ENCODE measurements at places on chromosomes 12 and 14.

DNA sequence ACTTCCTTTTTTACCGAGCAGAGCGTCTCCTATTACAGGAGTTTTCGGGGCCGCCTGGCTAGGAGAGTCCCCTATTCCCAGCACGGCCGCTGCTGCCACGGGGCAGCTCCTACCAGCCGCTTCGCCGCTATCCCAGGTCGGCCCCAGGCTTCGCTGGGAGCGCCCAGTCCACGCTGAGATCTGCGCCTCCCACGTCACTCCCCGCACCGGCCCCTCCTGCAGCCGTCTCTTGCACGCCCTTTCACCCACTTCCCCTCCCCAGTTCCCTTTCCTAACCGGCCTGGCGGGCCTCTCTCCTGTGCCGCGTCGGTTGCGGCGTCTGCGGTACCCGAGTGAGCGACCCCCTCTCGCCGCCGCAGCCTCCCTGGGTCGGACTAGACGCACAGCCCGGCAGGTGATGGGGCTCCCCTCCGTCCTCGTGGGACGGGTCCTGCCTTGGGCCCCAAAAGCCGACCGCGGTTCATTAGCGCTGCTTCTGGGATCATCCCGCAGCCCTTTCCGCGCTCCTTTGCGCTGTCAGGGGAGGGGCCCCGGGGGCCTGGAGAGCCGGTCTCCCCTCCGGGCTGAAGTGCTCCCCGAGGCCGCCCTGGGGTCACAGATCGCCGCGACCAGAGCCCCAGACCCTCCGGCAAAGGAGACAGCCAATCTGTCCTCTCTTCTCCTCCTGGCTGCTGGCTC is 1318.4 kb downstream of the TMEM121 start:
- peak; percentile 52 for DNase-seq

- DNase-seq = no peak
Observed at GRCh38 chr12:72024613-72025012, 86.0 kb downstream of the TPH2 start.

DNA sequence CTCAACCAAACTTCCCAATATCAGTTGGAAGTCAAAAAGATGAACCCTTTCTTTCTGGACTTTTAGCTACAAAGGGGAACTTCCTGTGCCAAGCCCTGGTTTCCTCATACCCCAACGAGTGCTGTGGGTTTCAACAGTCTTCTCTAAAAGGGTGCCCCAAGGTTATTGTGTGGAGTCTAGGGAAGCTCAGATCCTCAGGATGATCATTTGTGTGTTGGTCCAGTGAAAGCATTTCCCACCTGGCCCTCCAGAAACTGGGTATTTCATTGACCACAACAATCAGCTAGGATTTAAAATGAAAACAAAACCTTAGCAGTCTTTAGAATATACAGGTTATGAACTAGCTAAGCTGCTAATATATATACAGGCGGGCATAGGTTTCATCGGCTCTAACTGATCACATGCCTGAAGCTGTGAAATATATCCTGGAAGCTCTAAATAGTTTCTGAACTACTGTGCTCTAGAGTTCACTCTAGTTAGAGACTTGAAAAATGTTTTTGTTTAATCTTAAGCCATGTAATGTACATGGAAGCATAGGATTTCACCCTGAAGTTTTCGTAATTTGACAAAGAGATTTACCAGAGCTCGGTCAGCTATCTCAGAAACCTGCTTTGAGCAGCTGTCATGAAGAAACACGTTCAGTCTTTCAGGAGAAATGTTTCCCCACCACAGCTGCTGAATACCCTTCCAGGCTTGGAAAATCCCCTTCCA is 29.6 kb downstream of the P2RX4 start:
- no peak for DNase-seq

DNA sequence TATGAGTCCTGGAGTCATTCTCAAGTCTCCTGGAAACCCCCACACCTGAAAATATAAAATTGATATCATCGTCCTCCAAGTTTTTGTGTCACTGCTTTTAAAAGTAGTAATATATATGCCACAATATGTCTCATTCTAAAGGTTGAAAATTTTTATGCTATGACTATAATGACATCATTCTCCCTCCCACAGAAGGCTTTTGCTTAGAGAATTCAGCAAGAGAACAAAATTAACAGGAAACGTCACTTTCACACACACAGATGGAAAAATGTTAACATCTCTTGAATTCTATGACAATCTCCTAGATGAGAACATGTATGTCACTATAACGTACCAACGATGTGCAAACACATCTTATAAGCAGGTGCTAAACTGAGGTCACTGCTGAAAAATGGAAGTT is 498.3 kb downstream of the FOXG1 start:
- DNase-seq = no peak

DNA sequence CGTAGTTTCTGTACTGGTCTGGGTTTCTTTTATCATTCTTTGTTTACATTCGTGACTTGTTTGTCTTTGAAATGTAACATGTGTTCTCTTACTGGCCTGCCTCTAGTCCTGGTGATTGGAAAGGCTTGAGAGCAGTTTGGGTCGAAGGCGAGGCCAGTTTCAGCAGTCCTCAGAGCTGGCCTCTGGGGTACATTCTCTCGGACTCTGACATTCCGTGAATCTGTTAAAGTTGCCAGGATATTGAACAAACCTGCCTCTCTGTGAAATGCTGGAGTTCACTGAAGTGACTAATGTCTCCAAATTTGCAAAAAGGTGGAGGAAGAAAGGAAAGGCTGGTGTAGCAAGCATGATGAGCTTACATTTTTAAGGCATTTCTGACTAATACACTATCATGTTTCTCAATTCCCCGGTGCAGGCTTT is 1.5 kb downstream of the PLEKHA5 start:
- DNase-seq = peak; percentile 1

DNA sequence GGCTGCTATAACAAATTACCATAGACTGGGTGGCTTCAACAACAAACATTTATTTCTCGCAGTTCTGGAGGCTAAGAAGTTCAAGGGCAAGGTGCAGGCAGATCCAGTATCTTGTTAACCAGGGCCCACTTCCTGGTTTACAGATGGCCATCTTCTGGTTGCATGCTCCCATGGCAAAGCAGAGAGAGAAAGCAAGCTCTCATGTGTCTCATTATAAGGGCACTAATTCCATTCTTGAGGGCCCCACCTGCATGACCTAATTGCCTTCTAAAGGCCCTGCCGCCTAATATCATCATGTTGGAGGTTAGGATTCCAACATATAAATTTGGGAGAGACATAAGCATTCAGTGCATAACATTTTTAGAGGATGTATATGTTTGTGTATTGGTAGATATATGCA is 280.1 kb upstream of the TMPO start:
- DNase-seq = no peak

DNA sequence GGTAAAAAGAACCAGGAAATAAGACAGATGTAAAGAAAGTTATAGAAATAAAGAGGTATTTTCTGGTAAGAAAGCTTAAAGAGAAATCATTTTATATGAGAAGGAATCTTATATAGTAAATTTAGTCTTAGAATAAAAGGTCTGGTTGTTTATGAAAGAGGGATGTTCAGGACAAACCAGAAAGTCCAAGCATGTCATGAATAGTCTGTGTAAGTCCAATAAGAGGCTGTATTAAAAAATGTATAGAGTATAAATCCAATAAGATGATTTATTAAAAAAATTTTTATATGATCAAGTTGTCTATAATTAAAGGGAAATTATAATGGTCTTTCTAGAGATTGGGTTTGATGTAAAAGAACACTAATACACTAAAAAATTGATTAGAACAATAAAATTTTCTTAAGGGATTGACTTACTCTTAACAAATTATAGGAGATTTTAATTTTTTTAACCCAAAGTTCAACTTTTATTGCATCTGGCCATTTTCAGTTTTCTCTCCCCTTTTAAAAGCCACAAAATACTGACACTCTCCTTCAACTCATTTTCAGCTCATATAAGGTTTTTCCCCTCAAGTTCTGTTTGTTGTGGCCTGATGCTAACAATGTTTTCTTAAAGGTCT is 35.1 kb downstream of the ST8SIA1 start:
- no peak for DNase-seq

- DNase-seq = no peak
Observed at GRCh38 chr14:95816539-95816938, 60.1 kb upstream of the TUNAR start.

- no peak for DNase-seq
Observed at GRCh38 chr12:6326316-6327228, 15.3 kb downstream of the TNFRSF1A start.

DNA sequence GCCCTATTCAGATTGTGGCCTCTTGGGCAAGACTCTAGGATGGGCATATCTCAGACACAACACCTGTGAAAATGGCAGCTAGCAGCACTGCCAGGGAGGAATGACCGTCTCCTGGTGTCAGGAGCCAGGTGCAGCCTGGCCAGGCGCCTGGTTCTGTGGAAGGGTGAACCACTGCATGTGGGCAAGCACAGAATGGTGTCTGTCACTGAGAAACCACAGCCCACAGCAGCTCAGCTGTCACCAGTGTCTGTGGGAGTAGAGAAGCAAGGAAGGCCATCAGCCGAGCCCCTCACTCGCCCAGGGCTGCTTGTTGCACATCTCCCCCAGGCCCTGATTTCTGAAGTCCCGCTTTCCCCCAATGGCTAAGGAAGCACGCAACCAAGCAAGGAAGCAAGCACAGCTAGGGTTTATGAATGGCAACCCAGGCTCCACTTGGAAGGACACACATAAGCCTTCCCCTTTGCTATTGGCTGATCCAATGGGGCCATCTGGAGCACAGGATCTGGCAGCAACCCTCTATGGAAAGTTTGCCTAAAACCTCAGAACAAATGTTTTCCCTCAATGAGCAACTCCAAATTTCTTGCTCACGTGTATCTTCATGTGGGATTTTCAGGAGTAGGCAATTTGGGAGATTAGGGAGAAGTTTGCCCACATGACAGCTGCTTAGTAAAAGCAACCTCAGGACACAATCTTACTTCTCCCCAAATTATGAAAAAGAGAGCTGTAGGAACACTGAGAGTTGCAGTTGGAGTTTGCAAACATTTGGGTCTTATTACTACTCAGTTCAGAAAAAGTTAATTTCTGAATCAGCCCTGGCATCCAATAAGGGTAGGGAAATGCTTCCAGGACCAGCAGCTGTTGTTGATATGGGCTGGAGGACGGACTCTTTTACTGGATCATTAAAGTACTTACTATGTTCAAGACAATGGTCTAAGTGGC is 44.7 kb downstream of the GPHB5 start:
- no peak for DNase-seq

DNA sequence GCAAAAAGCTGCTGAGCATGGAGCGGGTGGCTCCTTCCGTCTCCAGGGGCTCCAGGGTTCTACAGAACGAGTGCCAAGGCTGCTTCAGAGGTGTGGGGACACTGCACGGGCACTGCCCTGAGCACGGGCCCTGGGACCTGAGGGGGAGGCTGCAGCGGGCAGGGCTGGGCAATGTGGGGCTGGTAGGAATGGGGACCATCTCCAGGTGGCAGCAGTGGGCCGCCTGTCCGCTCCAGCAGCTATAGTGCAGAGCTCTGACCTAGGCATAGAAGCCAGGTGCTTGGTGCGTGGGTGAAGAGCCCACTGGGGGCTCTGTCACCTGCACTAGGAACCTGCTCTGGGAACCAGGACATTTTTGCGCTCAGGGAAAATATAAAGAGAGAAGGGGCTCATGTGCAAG is 22.3 kb downstream of the HDAC7 start:
- peak; percentile 87 for DNase-seq

GRCh38 chr14:105857220-105857825 is 330.9 kb downstream of the TMEM121 start:
- DNase-seq = no peak

GRCh38 chr14:91906374-91906773 is 39.0 kb upstream of the TC2N start:
- no peak for DNase-seq

GRCh38 chr14:96793547-96793946 is 3.6 kb upstream of the VRK1 start:
- no peak for DNase-seq

GRCh38 chr12:44029194-44029593 is 193.3 kb downstream of the TMEM117 start:
- no peak for DNase-seq

DNA sequence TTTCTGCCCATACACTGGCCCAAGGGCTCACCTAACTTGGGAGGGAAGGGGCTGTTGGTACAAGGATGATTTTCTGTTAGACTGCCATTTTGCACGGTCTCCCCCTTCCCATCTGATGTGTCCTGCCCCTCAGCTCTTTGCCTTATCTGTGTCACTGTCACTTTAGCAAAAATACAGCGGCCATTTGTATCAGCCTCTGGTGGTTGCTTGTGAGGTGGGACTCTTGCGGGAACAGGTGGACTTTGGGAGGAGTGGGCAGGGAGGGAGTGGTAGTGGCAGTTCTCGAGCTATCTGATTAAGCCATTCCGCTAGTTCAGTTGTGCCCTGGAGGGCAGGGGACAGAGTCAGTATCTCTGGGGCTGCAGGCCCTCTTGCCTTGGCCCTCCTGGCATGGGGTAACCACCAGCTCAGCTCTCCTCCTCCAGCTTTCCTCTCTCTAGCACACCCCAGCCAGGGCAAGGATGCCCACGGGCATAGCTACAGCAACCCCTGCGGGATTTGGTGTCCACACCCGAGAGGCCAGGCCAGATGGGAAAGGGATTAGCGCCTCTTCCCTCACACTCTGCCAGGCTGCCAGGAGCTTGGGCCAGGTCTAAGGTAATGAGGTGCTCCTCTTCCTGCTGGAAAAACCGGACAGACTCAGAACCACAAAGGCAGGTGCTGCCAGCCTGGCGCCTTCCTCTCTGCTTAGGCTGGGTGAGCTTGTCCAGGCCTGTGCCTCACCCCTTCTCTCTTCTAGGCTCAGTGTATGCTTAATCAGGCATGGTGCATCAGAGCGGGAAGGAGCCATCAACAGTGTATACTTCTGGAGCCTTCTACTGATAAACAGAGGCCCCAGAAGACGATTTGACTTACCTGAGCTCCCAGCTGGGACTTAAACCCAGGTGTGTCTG is 8.7 kb downstream of the SLC48A1 start:
- no peak for DNase-seq

GRCh38 chr14:94942601-94943000 is 172.7 kb upstream of the GSC start:
- no peak for DNase-seq

GRCh38 chr14:82855912-82856391 is 1322.3 kb upstream of the SEL1L start:
- no peak for DNase-seq

DNA sequence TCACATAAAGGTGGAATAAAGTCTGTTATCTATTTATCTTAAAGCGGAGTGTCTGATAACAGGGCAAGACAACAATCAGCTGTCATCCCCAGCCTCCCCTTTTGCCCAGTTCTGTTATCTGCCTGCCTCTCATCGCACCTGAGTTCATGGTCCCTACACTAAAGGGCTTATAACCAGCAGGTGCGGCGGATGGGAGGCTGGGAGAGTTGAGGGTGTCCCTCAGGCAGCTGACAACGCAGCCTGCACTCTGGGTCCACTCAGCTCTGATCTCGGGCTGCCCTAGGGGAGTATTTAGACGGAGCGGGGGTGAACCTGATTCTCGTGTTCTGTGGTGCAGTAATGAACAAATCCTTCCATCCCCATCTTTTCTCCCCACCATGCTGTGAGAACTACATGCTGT is 34.0 kb upstream of the JDP2 start:
- no peak for DNase-seq

- no peak for DNase-seq
Observed at GRCh38 chr14:67620217-67620785, 581 bp downstream of the ARG2 start.

GRCh38 chr14:91896419-91896818 is 29.1 kb upstream of the TC2N start:
- DNase-seq = no peak
